ENCODE measurements at places on chromosomes 6 and 20.

GRCh38 chr6:164303102-164303964 lies 888.8 kb downstream of the QKI start:
- no peak for DNase-seq

DNA sequence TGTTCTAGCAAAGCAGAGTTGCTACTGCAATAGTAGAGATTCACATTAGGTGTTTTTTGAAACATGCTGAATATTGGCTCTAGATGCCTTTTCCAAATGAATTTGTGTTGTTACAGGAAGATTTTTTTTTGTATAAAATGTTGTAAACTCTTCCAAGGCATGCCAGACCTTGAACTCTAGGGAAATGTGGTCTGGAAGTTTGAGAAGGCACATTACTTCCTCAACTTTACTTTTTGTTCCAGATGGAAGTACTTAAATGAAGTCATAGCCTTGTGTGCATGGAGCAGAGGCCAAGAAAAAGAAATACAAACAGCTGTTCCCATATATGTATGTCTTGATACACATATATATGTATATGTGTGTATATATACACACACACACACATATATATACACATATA lies 585.7 kb upstream of the MARCKS start:
- DNase-seq: no peak

DNA sequence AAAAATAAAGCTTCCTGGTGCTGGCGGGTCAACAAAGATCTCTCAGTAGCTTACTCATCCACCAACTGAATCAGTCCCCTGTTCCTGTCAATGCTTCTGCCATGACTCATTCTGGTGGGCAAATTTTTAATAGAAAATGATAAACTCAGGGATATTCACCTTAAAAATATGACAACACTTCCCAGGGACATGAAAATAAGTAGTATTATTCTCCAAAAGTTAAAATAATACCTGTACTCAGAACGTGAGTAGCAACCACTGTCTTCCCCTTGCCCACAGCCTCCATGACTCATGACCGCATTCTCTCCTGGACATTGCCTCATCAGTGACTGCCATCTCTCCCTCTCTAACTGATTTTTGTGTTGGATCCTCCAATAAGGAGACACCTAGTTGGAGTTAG lies 552.3 kb downstream of the KIF16B start:
- DNase-seq: no peak

DNA sequence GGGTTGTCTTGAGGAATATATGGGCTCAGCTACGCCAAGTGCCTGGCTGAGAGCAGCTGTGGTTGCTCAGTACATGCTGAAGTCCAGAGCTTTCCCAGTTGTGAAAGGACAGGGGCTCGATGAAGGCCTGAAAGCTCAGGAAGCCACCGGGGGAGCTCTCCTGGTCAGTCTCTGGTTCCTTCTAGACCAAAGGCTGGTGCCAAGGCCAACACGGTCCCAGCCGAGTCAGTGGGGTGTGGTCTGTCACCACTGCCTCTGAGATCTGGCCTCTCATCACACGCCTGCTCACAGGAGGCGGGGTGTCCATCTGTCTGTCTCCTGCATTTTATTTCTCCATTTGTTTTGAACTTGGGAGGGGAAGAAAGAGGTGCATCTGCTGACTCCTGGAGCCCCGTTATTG lies 4.9 kb upstream of the FAM83C start:
- DNase-seq: no peak

GRCh38 chr6:117396228-117396627 lies 29.5 kb downstream of the ROS1 start:
- no peak for DNase-seq

GRCh38 chr6:155062866-155063341 lies 67.8 kb downstream of the TIAM2 start:
- DNase-seq: no peak

DNA sequence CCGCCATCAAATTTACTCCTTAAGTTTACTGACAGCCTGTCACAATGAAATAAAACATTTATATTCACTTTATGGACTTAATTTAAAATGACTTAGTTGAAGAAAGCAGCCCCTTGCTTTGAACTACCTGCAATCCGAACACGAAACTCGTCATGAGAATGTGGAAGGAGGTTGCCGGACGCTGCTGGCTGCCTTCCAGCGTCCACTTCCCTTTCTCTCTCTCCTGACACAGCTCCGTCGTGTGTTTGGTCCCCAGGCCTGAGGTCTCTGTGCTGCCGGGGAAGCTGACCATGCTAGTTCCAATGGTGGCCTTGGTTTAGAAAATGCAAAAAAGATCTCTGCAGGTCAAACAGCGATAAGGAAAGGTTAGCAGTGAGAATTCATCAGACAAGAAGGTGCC lies 519.7 kb downstream of the CDH26 start:
- DNase-seq: no peak

GRCh38 chr6:33960345-33961313 lies 156.8 kb upstream of the MLN start:
- DNase-seq: no peak

DNA sequence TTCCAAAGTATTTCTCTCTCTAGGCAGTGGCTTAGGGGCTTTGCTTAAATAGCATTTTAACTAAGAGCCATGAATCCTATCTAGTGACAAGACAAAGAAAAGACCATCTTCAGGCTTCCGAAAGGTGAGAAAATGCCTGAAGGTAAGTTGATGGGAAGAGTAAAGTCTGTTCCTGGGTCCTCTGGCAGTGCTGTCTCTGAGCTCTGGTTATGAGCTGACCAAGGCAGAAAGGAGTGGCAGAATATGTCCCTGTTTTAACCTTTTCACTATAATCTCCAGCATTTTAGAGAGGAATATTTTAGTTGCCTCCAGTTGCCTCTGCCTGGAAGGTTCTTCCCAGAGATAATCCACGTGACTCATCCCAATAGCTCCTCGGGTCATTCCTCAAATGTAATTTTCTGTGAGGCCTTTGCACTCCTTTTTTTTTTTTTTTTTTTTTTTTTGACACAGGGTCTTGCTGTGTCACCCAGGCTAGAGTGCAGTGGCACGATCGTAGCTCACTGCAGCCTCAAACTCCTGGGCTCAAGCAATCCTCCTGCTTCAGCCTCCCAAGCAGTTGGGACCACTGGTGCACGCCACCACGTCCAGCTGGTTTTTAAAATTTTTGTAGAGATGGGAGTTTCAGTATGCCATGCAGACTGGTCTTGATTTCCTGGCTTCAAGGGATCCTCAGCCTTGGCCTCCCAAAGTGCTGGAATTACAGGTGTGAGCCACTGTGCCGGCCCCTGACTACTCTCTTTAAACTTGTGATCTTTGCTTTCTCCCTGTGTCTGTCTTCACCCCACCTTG lies 3.7 kb upstream of the ARMH2 start:
- DNase-seq: no peak

DNA sequence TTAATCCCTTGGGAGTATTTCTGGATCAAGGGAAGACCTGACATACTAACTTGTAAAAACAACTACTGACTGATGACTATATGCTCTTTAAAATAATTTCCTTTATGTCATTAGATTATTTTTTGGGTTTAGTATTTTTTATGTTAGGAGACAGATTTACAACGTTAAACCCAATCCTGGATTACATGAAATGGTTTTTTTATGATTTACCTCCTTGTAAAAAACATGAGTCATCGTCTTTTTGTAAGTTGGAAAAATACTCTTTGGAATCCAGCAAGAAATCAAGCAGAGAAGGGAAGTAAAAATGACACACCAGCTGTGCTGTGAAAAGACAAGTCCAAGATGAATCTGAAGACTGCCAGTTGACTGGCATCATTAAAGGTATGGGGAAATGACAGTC lies 6.7 kb downstream of the STK4 start:
- no peak for DNase-seq

DNA sequence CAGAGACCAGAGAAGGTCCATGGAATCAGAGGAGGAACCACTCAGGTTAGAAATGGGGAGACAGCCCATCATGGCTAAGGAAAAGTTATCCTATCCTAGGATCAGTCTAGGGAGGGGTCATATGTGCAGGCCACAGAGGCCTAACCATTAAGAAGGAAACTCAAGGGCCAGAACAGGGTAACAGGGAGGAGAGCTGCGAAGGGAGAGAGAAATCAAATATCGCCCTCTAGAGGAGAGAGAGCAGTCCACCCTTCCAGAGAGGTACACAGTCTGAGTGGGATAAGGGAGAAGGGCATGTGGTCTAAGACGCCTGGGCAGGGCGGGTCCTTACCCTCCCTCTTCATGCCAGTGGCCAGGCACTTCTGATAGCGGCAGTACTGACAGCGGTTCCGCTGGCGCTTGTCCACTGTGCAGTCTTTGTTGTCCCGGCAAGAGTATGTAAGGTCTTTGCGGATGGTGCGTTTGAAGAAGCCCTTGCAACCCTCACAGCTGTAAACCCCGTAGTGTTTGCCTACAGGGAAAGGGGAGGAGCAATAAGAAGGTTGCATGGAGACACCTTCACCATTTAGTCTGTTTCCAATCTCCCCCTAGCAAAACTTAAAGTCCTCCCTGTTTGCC lies 2.9 kb downstream of the RXRB start:
- DNase-seq: peak; percentile 69

GRCh38 chr6:65199121-65199520 lies 507.9 kb downstream of the EYS start:
- DNase-seq: no peak

- no peak for DNase-seq
Observed at GRCh38 chr6:14074476-14075094, 43.0 kb upstream of the CD83 start.

DNA sequence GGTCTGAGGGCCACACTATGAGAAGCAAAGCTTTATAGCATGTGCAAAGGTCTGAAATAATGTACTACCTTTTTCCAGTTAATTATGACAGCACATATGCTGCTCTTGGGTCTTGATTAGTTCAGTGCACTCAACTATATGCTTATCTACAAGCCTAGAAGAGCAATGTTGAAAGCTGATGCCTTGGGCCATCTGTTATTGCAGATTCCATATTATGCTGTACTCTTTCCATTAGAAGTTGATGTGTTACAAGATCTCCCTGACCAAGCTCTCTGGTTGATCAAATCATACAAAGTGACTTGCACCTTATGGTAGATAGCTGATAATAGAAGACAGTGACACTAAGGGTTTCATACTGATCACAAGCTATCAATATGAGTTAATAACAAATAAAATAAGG lies 327.3 kb downstream of the FRK start:
- no peak for DNase-seq

GRCh38 chr6:3561725-3562124 lies 104.9 kb upstream of the SLC22A23 start:
- DNase-seq: no peak

- DNase-seq: no peak
Observed at GRCh38 chr6:149477544-149477943, 7.3 kb downstream of the ZC3H12D start.

GRCh38 chr6:47836046-47836445 lies 54.2 kb downstream of the OPN5 start:
- no peak for DNase-seq

GRCh38 chr20:23988561-23988960 lies at the start of gene GGTLC1:
Gene GGTLC1 (minus strand): TSS chr20:23988779. CDS start chr20:23986611, 2,168 bp downstream.
- DNase-seq: no peak

DNA sequence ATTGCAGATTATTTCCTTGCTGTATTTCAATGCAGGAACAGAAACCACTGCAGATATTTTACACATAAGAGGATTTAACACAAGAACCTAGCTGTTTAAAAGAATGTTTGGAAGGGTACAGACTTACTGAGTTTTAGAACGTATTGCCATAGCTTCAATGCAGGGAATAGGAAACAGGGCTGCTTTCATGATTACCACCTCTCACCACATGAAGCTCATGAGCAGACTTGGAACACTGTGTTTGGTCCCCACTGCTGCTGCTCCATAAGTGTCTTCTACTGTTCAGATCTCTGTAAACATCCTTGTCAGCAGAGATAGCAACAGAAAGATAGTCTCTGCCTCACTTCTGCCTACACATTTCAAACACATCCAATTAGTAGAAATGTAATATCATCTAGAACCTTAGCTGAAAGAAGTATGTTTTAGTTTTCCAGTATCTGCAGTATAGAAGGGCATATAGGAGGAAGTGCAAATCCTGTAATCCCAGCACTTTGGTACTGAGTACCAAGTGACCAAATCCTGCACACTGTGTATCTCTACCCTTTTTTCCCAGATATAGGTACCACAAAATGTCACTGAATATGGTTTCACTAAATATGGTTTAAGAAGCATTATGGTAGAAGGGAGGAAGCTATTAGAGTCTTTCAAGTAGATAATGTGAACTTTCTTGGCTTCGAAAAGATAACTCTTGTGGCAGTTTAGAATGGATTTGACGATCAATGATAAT lies 51.9 kb downstream of the STXBP5 start:
- no peak for DNase-seq

GRCh38 chr6:141484711-141485110 lies 648.0 kb upstream of the GJE1 start:
- DNase-seq: peak; percentile 65

DNA sequence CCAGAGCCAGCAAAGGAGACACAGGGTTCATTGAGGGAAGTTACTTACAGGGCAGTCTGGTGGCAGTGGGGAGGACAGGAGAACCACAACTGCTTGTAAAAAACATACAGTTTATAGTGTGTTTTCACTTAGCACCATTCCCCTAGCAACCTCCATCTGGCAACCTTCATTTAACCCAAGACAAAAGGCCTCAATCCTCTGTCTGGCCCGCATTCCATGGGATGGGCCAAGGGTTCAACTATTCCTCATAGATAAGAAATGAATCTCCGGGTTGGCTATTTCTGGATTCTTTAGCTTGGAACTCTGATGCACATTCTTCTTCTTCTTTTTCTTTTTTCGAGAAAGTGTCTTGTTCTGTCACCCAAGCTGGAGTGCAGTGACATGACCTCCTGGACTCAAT lies 26.3 kb upstream of the FYN start:
- DNase-seq: no peak

GRCh38 chr6:37694259-37694658 lies 3.4 kb downstream of the MDGA1 start:
- no peak for DNase-seq

- DNase-seq: no peak
Observed at GRCh38 chr6:157741948-157742556, 81.0 kb upstream of the SNX9 start.

DNA sequence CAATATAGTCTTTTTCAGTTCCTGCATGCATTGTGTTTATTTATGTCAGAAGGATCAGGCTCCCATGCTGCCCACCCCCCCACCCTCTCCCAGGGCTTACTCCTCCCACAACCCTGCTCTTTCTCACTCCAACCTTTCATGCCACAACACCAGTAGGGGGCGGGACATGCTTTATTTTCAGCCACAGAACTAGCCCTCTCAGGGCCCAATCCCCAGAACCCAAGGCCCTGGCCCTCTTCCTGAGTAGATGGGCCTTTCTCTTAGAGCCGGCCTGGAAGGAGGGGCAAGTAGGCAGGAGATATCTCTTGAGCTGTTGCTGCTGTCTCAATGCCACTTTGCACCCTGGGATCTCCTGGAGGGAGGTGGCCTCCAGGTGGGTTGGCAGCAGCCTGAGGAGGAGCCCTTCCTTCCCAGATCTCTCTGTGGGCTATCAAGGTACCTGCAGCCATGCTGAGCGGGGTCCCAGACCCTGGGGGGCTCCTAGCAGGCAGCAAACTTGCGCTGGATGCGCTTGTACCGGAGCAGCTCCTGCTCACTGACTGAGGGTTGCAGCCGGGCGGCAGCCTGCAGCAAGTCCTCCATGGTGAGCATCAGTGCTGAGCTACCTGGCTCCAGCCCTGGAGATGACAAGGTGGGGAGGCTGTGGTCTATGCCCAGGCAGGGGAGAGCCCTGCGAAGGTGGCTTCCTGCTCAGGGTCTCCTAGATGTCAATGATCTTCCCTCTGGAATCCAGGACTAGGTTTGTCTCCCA lies 3.5 kb downstream of the GNMT start:
- peak; percentile 52 for DNase-seq

Data from CD4-positive, alpha-beta T cell treated with Interleukin-12 subunit alpha and Interleukin-12 subunit beta, for 1 hour (primary cell).